AG04450 (cell line): ENCODE measurements at places on chromosomes 5 and 9.
A peak's percentile ranks its signal among the peaks of the same experiment; 100 is the strongest.

- no peak for DNase-seq
These were observed 151.4 kb upstream of the RETREG1 start for GRCh38 chr5:16768184-16768583.

GRCh38 chr5:83277154-83277553, 194.4 kb upstream of the VCAN start:
- no peak for DNase-seq

DNA sequence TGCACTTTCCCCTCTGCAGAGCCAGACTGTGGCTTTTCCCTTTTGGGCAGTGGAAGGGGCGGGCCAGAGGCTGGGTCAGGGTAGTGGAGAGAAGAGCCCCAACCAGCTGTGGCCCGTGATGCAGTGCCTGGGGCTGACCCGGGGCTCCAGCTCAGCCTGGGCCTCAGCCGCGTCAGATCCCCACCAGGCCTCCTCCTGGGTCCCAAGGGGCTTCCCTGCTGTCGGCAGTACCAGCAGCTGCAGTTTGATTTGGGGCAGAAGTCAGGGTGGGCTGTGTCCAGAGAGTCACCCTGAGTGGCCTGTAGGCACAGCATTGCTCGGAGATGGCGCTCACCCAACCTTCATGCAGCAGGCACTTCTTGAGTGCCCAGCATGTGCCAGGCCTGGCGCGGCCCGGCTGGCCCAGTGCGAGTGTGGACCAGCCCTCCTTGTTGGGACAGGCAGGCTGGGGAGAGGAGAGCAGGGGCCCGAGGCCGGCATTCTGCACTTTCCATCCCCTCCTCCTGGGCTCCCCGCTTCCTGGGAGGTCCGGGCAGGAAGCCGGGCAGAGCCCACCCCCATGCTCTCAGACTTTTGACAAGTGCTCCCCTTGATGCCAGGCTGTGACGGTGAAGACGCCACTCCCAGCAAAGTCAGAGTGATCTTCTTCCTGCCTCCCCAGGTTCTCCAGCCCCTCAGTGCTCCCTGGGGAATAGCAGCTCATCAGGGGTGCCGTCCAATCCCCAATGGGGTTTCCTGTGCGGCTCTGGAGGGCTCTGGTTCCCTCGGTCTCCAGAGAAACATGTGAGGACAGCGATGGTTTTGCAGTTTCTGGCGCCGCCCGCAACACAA, 88.3 kb upstream of the COL5A1 start:
- no peak for DNase-seq

- DNase-seq: no peak
These were observed 127.2 kb upstream of the SLC44A1 start for GRCh38 chr9:105117234-105117633.

DNA sequence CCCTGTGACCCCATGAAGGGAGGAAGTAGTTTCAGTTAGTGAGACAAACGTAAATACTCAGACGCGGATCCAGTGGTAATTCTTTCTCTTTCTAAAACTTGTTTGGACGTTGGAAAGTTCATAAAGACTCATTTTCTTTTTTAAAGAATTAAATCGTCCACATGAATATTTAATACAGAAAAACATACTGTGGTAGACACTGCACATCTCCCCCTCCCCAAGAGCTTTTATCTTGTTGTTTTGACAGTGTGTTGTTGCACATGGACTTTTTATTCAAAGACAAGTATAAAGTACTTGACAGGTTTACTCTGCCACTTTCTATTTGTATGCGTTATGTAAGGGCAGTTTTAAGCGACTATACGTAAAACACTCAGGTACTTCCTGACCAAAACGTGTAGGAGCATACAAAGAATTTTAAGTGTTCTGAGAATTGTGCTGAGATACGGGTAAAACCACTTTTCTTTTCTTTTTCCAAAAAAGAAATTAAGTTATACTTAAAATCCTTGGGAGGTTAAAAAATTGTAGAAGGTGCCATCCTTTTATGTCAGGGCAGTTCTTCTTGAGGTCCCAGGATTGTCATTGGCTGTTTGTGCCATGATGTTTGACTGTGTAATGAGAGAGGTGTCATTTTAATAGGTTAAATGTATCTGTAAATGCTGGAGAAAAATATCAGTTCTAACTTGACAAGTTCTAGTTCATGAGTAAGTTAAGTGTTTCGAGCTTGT, 1.3 kb downstream of the NIPBL start:
- no peak for DNase-seq

DNA sequence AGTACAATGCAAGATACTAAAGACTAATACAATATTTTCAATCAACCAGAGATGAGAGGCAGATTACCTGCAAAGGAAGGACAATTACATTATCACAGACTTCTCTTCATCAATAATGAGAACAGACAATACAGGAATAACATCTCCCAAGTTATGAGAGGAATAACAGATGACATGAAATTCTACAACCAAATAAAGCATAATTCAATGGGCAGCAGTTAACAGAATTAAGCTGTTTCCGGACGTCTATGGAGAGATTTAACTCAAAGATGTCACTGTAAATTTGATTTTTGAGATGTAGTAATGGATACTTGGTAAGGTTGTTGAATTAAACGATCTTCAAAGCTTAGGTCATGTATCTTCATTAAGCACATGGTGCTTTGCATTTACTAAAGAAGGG, 19.8 kb upstream of the PARP8 start:
- DNase-seq: no peak

- no peak for DNase-seq
These were observed 116.7 kb downstream of the MED10 start for GRCh38 chr5:6261668-6262067.

GRCh38 chr5:124274949-124275348, 471.5 kb downstream of the ZNF608 start:
- DNase-seq: no peak

DNA sequence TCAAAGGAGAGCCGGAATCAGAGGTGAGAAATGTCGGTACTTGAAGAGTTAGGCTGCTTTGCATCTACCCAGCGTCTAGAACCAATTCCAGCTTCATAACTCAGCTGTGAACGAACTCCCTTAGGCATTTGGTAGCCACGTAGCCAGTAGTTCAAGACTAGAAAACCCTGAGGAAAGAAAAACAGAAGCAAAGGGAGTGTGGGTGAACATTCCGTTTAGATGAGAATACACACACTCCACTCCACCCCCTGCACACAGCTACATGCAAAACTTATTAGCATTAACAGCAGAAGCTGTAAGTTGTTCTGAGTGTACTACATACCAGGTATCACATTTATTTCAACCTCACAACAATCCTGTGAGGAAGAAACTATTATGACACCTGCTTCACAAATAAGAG, 78.3 kb downstream of the SMIM23 start:
- DNase-seq: peak; percentile 52

- DNase-seq: no peak
These were observed 155.4 kb downstream of the GOLPH3 start for GRCh38 chr5:32018476-32019436.

GRCh38 chr5:10153808-10154537, 95.7 kb downstream of the ATPSCKMT start:
- no peak for DNase-seq

GRCh38 chr5:135155616-135156214, 121.7 kb upstream of the PITX1 start:
- no peak for DNase-seq

GRCh38 chr5:141041427-141041785, 9.8 kb upstream of the PCDHB1 start:
- no peak for DNase-seq

- no peak for DNase-seq
These were observed 440.8 kb downstream of the BNC2 start for GRCh38 chr9:16429671-16430070.

DNA sequence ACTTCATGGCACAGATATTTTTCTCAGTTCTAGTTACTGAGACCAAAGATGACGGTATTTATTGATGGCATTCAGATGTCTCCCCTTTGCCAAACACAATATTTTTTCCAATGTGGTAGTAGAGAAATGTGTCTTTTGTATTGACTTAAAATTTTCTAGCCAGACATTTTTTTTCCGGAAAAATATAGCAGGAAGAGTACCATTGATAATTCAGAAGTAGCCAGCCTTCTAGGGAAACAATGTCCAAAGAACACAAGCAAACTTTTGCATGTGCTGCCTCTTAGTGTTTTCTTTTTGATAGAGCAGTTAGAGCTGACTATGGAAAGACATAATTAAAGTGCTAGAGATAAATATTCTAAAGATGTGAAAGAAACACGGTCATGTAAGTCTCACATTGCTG, 231.4 kb downstream of the MARCHF11 start:
- no peak for DNase-seq

GRCh38 chr9:130414081-130414731, 30.6 kb upstream of the ASS1 start:
- no peak for DNase-seq

- no peak for DNase-seq
These were observed 68.3 kb downstream of the CHSY3 start for GRCh38 chr5:129972465-129973141.

DNA sequence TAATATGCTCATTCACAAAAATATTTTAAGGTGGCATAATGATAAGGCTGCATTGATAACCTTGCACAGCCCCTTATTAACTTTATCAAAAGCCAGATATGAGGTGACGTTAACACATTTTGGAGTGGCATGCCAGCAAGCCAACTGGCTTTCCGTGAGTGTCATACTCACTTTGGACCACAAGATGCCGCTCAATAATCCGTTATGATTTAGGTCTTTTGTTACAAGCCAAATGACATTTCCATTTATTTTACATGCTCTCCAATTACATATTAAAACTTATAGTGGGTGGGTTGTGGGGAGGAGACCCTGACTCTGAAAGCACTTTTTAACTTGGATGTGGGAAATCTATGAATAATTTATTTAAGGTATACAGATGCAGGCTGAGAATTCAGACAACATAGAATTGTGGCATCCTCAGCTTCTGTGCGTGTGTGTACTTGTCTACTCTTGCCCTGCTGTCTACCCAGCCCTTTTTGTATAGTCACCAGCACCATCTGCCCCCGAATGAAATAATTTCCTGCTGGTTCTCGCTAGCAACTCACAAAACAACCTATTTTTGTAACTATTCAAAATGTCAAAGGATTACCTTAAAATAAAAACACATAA, 305.1 kb downstream of the PSAT1 start:
- no peak for DNase-seq

- DNase-seq: no peak
These were observed 6.7 kb upstream of the LCN2 start for GRCh38 chr9:128142596-128142995.

GRCh38 chr5:169647566-169647965, 10.5 kb downstream of the DOCK2 start:
- DNase-seq: no peak

DNA sequence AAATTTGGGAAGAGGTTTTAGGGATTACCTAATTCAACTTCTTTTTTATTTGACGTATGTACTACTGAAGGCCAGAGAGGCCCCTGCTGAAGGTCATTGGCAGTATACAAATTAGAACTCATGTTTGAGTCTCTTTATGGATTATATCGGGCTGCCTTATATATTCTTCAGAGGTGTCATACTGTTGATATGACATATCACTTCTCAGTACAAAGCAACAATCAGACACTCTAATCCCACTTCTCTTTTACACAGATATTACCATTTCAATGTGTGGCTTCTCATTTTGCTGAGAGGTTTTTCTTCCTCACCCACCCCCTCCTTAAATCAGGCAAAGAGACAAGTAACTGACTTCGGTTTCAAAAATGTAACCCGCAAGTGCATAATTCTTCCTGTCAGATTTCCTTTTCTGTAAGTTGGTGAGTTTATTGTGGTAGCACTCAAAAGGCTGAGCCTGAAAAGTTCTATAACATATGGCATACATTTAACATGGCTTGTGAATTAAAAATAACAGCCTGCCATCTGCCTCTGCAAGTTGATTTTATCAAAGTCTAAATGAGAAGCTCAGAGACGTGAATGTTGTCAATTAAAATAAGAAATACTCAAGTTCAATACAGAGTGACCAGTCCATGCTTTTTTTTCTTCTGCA, 163.6 kb upstream of the RORB start:
- no peak for DNase-seq

GRCh38 chr5:130231786-130232185, 327.5 kb downstream of the CHSY3 start:
- no peak for DNase-seq

GRCh38 chr5:38716516-38716915, 129.3 kb upstream of the OSMR start:
- no peak for DNase-seq

DNA sequence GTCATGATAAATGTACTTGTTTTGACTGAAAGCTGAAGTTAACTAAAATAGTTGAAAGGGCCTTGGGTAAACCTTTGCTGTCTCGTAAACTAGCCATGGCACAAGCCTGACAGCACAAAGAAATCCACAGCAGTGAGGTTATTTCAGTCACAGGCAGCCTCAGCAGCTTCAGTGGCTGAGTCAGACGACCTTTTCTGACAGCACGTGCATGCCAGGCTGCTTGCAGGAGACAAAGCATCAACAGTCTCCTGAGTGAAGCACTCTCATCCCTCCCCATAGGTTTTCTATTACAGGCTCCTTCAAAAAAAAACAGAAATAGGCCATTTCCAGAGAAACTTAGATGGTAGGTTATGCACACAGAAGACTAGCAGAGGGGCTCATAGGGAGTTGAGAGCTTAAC, 34.6 kb downstream of the OXCT1 start:
- DNase-seq: peak; percentile 72

- no peak for DNase-seq
These were observed 235.1 kb upstream of the ADAMTSL1 start for GRCh38 chr9:18238752-18239447.
